ENCODE measurements at places on chromosomes 3 and 15. TPM values are rescaled to one million over a fixed set of nuclear protein-coding genes. Genes with fewer than 3 reads are reported as not detected.
A peak's percentile ranks its signal among the peaks of the same experiment; 100 is the strongest.

GRCh38 chr3:127762077-127762786 is 60.1 kb downstream of the MGLL start:
- DNase-seq = no peak

DNA sequence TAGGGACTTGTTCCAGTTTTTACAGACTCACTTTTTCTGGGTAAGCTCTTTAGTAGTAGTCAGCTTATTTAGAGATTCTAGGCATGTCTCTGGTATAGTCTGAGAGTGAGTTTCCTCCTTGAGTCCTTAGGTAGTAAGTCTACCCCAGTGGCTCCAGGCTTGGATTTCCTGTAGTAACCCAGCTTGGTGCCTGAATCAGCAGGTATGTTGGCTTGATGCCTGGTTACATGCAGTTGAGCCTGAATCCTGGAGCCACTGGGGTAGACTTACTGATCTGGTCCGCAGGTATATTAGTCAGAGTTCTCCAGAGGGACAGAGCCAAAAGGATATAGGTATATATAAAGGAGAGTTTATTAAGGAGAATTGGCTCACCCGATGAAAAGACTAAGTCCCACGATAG is 85.8 kb upstream of the RBMS3 start:
- no peak for DNase-seq

DUOX1 gene
- total RNA-seq = 0.31 TPM

- no peak for DNase-seq
Measured at GRCh38 chr3:73176941-73177340, 115.5 kb downstream of the EBLN2 start.

DNA sequence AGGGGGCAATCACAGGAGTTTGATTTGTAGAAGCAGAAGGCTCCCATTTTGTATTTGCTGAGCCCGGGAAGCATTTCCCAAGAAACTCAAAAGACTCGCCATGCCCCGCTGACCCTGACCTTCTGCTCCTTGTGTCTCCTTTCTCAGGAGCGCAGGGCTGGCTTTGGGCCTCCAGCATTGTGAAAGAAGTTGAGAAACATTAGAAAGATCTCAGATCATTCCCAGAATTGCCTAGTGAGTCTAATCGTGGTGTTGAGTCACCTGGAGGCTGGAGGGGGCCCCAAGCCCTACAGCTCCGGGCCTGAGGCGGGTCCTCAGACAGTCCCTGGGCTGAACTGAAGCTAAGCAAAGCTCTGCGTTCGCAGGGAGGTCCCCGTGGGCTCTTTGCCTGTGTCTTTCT is 10.9 kb upstream of the PIGZ start:
- DNase-seq = no peak

- DNase-seq = no peak
Measured at GRCh38 chr15:50328116-50328515, 26.9 kb downstream of the GABPB1 start.

CGNL1 gene
- 3.5 TPM for total RNA-seq

- DNase-seq = no peak
Measured at GRCh38 chr15:66294932-66295235, 1.5 kb downstream of the DIS3L start.

- DNase-seq = peak; percentile 33
Measured at GRCh38 chr3:24680214-24680967, 185.7 kb upstream of the THRB start.

FGF12 gene
- 0.51 TPM for total RNA-seq

- DNase-seq = no peak
Measured at GRCh38 chr15:63939531-63940130, 105.9 kb upstream of the HERC1 start.

CELF6 gene
- total RNA-seq = not detected

DNA sequence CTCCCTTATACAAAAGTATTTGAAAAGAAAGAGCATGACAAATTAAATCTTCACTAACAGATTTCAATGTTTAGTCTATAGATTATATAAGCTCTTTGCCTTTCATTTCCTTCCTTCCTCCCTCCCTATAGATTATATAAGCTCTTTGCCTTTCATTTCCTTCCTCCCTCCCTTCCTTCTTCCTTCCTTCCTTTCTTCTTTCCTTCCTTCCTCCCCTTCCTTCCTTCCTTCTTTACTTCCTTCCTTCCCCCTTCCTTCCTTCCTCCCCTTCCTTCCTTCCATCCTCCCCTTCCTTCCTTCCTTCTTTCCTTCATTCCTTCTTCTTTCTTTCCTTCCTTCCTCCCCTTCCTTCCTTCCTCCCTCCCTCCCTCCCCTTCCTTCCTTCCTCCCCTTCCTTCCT is 209.8 kb upstream of the CBLB start:
- no peak for DNase-seq

GRCh38 chr3:9196020-9196419 is 53.4 kb downstream of the SRGAP3 start:
- no peak for DNase-seq

GRCh38 chr3:177679568-177680471 is 482.5 kb upstream of the TBL1XR1 start:
- no peak for DNase-seq

SCAP gene
- total RNA-seq = 49.7 TPM

Measured in Panc1 (cell line).